IPS DF 19.7 (cell line): ENCODE measurements at places on chromosomes 3 and 15.

DNA sequence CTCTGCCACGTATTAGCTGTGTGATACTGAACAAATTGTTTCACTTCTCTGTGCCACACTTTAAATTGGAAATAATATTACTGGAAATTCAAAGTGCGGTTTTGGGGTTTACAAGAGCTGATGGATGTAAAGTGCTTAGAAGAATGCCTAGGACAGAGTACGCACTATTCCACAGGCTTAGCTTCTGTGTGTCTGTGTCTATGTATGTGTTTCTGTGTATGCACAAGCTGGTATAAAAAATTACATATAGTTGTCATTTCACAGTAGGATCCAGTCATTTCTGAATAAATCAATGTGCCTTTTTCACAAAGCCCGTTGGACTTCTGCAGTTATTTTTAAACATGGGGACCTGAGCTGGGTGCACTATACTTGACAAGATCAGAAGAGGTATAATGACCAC, 370.4 kb downstream of the TUSC7 start:
- no peak for DNase-seq

DNA sequence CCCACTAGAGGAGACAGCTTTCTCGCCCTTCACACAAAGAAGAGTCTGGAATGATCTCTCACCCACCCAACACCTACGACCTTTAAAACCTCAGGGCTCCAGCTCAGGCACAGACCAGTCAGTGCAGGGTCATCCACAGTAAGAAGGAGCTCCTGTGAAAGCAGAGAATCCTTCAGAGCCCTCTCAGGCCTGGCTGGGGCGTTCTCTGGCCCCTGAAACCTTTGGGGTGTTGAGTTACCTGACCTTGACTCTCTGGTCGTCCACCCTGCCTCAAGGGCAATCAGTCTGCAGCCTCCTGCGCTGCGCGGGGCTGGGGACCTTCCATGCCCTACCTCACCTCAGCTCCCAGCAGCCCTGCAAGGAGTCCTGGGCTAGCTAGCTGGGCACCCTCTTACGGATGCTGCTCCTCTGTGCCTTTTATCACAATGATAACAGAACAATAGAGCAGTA, 106.2 kb downstream of the ADCY5 start:
- no peak for DNase-seq

GRCh38 chr3:62098646-62099365, 274.5 kb downstream of the FEZF2 start:
- DNase-seq = no peak

- no peak for DNase-seq
Observed at GRCh38 chr3:185503521-185503920, 4.7 kb upstream of the TMEM41A start.

GRCh38 chr3:57826952-57827723, 71.0 kb downstream of the SLMAP start:
- no peak for DNase-seq

DNA sequence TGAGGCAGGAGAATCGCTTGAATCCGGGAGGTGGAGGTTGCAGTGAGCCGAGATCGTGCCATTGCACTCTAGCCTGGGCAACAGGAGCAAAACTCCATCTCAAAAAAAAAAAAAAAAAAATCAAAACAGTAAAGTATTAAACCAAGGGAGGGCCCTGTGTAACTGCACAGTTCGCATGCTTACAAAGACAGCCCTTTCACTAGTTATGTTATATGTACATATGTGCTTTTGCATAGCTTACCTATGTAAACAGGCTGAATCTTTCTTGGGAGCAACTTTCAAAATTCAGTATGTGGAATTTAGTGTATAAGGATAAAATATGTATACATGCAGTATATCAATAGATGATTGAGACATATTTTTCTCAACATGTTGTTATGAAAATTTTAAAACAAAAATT, 16.1 kb upstream of the SLMAP start:
- no peak for DNase-seq

DNA sequence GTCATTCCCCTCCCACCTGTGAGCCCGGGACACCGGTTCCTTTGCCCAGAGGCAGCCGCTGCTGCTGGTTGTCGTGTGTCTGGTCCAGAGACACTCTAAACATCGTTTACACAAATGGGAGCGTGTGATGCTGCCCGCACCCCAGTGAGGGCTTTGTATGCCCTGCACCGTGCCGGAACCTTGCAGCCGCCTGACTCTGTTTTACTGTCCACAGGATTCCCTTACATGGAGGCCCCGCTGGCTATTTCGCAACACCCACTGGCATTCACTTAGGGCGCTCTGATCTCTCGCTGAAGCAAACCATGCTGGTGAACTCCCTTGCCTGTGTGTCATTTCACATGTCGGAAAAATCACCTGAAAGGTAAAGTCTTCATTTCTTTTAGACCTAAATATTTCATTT, 100.8 kb upstream of the SLC6A6 start:
- no peak for DNase-seq

DNA sequence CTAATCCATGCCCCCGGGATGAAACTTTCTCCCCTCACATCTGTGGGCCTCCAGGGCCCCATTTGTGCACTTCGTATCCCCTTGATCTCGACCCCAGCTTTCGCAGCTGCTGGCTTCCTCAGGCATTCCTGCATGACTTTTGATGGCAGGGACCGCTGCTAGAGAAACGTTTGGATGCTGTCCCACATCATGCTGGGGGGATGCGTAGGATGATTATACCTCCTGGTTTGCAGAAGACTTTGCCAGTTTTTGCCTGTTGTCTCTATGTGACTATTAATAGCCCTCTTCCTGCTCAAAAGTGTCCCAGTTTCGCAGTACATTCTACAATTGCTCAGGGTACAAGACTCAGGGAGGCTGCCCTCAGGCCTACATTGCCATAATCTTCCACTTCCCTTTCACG, 10.4 kb upstream of the KCNAB1 start:
- no peak for DNase-seq

DNA sequence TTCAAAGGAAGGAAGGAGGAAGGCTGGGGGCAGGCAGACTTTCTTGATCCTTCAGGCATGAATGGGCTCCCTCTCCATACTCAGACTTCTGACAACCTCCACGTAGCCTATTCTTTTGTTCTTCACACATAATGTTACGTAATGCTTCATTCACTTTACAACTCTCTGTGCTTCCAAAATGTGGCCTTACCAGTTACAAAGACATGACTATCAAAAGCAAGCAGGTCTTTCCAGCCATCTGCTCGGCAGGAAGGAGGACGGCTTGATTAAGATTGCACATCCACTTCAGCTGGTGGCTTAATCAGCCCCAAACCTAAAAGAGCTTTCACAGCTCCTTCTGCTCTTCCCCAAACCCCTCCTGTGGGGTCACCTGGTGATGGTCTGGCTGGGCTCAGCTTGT, 263.2 kb downstream of the XXYLT1 start:
- no peak for DNase-seq

DNA sequence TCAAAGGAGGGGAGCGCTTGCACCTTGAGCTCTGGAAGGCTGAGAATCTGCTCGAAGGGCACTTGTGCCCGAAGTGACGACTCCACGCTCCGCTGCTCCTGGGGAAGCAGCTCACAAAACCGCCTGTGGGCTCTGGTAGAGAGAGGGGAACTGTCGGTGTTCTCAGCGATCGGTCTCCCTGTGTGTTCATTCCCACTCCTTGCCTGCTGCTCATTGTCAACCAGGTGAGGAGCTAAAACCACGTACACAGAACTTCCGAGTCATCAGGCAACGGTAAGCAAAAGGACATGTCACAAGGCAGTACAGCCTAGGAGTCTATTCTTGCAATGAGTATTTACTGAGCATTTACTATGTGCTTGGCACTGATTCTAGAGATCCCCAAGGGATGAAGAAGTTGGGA, 1.5 kb downstream of the CIB1 start:
- DNase-seq = no peak

- DNase-seq = no peak
Observed at GRCh38 chr3:39502838-39503145, 35.3 kb downstream of the MOBP start.

- DNase-seq = no peak
Observed at GRCh38 chr3:47503033-47503432, 10.5 kb downstream of the ELP6 start.

DNA sequence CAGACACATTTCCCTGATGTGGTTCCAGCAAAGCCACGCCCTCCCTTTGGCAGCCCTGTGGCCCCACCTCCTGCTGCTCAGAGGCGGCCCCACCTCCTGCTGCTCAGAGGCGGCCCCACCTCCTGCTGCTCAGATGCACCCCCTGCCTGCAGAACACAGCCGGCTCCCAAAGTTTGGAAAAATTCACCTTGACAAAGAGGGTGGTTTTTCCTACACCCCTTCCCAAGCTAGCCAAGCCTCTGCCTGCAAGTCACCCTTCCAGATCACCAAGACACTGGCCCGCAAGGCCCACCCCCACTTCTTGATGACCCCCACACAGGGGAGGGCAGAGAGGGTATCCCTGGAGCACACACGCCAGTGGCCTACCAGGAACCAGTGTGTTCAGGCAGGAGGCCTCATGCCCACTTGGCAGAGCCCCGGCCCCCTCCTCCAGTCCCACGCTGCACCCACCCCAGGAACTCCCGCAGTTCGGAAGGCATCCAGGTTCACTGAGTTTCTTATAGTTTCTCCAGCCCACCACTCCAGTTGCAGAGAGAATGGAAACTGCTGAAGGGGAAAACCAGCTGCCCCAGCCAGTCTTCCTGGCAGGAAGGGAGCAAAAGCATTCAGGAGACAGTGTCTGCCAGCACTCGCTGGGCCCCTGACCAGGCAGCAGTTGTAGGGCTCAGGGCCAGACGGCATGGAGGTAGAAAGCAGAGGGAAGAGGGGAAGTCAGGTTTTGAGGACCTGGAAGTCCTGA, 2.3 kb upstream of the HAPLN3 start:
- DNase-seq = no peak

- no peak for DNase-seq
Observed at GRCh38 chr3:48370333-48370713, 1.7 kb upstream of the FBXW12 start.

GRCh38 chr3:100782348-100782747, 73.1 kb downstream of the TFG start:
- no peak for DNase-seq

GRCh38 chr15:34709866-34710265, 44.9 kb downstream of the GJD2 start:
- no peak for DNase-seq

- DNase-seq = no peak
Observed at GRCh38 chr3:194482196-194482593, 4.6 kb downstream of the ATP13A3 start.

- DNase-seq = no peak
Observed at GRCh38 chr3:195208183-195208582, 62.8 kb downstream of the XXYLT1 start.

DNA sequence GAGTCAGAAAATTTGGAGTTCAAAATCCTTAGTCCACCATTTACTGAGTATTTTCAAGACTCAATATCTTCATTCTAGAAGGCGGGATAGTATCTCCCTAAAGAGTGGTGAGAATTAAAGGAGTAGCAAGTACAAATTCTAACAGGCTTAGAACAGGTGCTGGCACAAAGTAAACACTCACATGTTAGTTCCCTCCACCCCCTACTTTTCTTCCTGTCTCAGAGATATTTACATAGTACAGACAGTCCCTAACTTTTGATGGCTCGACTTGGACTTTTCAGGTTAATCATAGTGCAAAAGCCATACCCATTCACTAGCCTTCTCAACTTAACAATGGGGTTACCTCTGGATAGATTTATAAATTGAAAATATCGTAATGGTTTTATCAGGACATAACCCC, 476.2 kb upstream of the RASGRP1 start:
- DNase-seq = no peak

GRCh38 chr3:14289590-14290461, 111.2 kb downstream of the LSM3 start:
- no peak for DNase-seq

DNA sequence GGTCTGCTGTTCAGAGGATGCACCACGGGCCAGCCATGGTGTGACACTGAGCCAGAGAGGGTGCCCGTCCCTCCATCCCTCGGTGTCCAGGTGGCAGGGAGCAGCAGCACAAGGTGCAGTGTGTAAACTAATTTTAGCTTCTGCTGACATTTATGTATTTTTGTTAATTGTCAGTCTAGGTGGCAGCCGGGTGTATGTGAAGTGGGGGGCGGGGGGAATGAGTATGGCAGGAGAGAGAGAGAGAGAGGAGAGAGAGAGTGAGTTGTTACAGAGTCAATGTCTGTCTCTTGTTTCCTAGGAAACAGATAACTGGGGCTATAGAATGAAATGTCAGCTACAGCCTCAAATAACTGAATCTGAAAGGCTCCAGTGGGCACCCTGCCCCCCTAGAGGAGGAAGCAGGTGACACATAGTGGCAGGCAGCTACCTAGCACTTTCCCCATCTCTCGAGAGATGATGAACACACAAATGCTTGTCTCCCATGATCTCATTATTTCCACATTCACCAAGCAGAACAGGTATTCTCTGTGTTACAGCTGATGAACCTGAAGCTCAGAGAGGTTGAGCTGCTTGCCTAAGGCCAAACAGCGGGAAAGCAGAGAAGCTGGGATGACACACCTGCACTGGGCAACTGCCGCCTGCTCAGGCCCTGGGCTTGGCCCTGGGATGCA, 24.7 kb downstream of the RASGRF1 start:
- no peak for DNase-seq

DNA sequence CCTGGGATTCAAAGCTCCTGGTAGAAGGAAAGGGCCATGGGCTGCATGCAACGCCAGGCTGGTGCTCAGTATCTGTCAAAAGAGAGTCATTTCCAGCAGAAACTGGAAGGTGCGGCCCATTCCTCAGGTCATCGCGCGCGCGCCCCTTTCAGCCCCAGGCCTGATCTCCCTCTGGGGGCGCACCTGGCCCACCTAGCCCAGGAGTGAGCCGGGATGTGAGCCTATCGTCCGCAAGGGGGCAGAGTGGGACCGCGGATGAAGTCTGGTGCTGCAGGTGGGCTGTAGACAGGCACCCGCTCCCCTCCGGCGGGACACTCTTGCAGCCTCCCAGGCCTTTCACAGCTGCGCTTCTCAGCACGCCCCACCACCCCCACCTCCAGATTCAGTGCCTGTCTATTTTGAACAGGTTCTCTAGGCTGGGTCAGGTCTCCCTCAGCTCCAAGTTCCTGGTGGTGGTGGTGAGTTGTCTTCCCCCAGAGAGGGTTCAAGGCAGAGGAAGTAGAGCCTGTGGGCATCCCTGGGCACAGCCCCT, 5.8 kb upstream of the RPL29 start:
- no peak for DNase-seq

GRCh38 chr15:50862553-50862952, 45.9 kb upstream of the AP4E1 start:
- no peak for DNase-seq

DNA sequence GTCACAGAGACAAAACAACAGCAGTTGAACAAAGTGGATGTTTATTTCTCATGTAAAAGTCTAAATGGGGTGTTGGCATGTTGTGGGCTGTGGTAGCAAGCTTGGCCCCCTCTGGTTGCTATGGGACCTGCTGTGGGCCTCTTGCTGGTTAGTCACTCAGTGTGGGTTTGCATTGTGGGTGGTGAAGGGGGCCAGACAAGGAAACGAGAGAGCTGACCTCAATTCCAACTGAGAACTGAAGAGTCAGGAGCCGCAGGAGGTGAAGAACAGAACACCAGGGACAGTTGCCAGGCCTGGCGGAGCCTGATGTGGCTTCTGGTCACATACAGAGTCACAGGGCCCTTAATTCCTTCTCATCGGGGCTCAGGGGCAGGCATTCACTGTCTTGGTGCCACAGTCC, 1.9 kb upstream of the ADPGK start:
- no peak for DNase-seq

- DNase-seq = peak; percentile 78
Observed at GRCh38 chr3:116059421-116060096, 385.7 kb downstream of the LSAMP start.
